ENCODE measurements at places on chromosomes 12 and 14. TPM values are rescaled to one million over a fixed set of nuclear protein-coding genes. Genes with fewer than 3 reads are reported as not detected.

GRCh38 chr12:45128637-45129036, 77.7 kb upstream of the DBX2 start:
- no peak for DNase-seq

- DNase-seq, result no peak
Measured at GRCh38 chr12:32395026-32395425, 4.3 kb upstream of the FGD4 start.

- no peak for DNase-seq
Measured at GRCh38 chr12:124031058-124031457, 58.0 kb downstream of the ZNF664 start.

ESPL1 gene
- total RNA-seq, result 8.6 TPM

DNA sequence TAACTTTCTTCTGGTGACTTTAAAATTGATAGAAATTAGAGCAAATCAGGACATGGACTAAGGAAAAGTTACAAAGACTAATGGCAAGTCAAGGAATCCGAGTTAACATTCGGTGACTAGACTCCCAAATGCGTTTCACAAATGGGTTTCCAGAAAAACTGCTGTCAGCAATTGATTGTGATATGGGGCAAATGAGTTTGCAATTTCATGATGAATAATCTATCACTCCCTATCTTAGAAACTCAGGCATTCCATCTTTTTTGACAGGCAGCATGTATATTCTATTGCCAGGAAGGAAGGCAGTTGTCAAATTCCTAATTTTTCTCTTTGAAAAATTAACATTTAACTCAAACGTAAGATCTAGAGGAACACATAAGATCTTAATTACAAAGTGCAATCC, 40.5 kb upstream of the PLXNC1 start:
- DNase-seq, result no peak

- no peak for DNase-seq
Measured at GRCh38 chr12:110750784-110751461, 8.2 kb upstream of the PPP1CC start.

WASHC4 gene
- 69.1 TPM for total RNA-seq

SMIM41 gene
- not detected for total RNA-seq

DNA sequence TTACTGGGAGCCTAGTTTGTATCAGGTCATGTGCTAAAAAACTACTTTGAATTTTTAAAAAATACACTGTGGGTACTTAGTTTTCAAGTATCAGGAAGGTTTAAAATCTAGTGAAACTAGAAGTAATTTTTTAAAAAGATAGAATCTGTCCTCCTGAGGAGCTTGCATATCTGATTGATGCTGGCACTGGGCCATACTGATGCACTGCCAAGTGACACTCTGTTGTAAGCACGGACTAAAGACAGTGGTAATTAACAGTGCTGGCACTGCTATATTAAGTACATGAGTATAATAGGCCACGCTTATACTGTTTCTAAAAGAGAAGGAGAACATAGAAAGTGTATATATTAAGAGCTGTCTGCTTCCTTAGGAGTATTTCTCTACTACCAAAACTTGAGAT, 10.0 kb upstream of the TBC1D30 start:
- DNase-seq, result no peak

DNA sequence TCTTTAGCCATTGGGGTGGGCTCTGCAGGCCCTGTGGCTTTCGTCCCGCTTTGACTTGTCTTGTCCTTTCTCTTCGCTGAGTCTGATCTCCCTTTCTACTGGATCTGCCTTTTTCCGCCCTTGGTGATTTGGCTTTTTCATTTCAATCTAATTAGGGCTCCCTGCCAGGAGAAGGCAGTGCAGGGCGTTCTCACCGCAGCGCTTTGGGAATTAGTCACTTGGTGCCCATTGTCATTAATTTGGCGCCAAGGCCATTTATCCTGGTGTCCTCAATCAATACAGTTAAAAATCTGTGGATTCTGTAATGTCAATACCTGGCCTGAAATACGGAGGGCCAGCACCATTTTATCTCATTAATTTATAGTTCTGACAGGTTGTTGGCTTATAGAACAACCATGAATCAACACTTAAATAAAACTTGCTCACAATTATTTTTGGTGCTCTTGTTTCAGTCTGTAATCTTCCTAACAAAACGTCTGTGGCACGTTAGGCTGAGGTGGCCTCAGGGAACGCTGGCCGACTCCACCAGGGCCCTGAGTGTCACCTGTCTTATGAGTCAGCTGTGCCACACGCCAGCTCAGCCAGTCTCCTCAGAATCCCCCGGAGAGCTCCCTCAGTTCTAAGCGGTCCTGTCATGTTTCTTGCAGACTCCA, 115.7 kb downstream of the BEGAIN start:
- DNase-seq, result no peak

DNA sequence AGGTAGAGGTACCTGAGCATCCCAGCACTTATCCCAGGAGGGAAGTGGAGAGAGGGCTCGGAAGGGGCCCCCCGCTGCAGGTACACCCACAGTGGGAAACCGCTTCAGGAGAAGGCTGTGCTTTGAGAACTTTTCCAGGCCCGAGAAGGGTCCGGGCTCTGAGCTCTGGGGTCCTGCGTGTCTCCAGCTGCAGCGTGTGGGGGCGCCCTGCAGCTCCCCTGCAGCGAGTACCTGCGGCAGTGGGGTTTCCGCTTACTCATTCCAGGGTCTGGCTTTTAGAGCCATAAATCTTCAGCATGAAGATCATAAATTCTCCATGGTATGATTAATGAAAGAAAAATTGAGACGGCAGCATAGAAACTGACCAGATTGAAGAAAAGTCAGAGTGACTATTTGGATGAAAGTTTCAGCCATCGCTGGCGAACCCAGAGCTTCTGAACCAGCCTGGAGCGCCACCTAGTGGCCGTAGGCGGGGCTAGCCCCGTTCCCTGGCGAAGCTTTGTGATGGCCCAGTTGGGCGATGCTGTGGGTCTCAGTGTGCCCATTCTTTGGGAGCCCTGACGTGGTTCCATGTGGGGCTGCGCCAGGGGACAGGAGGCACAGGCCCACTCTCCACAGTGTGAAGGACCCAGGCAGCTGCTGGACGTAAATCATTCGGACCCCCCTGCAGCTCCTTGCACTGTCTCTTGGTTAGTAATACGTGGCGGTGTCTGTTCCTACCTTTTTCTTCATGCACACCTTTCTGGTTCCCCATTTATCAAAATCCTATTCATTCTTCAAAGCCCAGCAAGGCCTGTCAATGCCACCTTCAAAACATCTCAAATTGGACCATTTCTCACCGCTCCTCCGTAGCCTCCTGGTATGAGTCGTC, 198.2 kb downstream of the TSPAN9 start:
- peak; percentile 94 for DNase-seq

GRCh38 chr12:122021193-122021821, 377 bp upstream of the BCL7A start:
- no peak for DNase-seq

DNA sequence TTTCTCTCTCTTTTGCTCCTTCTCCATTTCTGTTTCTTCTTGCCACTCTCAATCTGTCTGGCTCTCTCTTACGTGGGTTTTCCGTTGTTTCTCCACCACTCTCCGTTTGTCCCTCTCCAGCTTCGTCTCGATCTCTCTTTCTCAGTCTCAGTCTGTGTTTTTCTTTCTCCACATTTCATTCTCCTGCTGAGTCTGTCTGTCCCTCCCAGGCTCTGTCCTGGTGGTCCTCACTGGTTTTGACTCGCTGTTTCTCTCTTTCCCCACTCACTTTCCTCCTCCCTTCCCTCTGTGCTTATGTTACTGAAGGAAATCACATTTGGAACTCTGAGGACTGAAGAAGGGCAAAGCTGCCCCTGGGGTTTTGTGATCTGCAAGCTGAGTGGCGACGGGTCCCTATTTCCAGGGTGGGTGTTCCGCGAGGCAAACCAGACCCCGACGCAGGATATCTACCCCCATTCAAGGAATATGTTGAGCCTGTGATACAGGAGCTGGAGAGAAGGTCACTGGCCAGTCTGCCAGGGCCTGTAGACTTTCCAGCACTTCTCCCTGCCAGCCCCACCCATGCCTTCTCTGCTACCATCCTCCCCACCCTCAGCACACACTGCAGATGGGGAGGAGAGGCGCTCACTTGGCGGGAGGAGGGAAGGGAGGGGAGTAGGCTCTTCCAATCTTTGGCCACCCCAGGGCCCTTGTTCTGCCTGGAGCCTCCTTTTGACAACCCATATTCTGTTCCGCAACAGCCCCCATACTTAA, 102.7 kb upstream of the MAP1LC3B2 start:
- no peak for DNase-seq

KRT75 gene
- not detected for total RNA-seq

DNA sequence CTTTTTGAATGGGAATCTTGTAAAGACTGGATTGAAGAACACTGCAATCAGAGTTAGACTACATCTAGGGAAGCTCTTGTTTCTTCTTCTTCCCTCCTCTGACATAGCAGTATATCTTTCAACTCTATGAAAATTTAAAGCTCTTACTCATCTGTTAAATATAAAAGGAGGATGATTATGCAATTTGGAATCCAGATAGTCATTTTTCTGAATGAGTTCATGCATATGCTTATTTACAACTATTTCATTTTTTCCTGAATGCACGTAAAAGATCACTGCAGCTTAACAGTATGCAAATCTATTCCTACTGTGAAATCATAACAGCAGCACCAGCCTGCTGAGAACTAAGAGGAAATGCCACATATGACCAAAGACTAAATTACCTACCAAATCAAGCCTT, 133.5 kb upstream of the TMCC3 start:
- DNase-seq, result no peak

PTGER2 gene
- total RNA-seq, result 2.1 TPM

- DNase-seq, result no peak
Measured at GRCh38 chr14:59438195-59438647, 27.0 kb downstream of the GPR135 start.

DNA sequence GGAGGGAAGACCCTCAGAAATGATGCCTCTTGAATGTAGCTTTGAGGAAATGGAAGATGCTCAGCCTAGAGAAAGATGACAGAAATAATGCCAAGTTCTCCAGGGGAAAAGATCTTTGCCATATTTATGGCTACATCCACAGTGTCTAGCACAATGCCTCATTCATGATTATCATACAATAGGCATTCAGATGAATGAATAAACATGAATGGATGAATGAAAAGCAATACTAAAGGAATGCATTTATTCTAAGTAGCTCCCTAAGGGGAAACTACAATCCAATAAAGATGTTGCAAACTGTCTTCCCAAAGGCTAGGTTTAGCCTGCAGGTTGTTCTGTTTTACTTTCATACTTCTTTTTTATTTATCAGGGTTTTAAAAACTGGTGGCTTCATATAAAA, 12.0 kb downstream of the TMTC1 start:
- DNase-seq, result no peak

- DNase-seq, result no peak
Measured at GRCh38 chr14:73266317-73266716, 29.0 kb downstream of the PAPLN start.

DNA sequence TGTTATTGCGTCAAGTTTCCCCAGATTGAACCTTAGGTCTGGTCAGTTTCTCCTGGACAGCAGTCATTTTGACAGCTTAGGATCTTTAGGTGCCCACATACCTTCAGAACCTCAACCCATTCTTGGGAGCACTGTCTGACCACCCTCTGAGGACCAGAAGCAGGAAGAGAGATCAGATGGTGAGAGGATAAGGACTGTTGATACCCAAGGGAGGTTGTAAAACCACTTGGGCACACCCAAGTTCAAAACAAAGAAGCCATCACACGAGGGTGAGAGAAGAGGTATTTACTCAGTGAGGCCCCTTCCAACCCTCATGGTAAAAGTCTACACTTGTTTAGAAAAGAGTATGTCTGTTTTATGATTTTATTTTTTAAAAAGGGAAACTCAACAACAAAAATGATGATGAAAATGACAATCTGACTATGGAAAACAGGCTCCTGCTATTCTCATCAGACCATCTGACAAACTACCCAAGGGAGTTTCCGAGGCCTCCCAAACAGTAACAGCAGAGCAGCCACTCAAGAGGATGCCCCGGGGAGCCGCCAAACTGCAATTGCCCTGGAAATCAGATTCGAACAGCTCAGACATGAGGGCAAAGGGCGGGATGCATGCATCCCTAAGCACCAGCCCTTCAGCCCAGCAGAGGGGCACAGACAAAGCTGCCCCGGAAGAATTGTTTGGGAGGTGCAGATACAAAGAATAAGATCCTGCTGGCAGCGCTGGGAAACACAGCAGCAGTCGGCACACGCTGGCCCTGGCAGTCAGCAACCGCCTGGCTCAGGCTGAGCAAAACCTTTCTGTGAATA, 162.6 kb upstream of the PLEKHG7 start:
- DNase-seq, result no peak

GRCh38 chr14:74309125-74310022, 6.6 kb upstream of the ABCD4 start:
- DNase-seq, result no peak

GRCh38 chr12:6959058-6959804, 8.1 kb downstream of the PTPN6 start:
- no peak for DNase-seq

DNA sequence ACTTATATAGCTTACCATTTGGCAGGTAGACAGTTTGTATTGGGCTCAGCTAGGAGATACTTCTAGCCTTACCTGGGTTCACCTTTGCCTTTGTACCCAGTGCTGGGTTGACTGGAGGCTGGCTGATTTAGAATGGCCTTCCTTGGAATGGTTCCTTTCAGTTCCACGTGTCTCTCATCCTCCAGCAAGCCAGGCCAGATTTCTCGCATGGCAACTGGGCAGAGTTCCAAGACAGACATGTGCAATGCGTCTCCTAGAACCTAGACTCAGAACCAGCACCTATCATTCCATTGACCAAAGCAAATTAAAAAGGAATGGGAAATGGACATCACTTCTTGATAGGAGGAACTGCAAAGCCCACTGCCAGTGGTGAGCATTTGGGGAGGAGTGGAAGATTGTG, 79.1 kb upstream of the BDKRB2 start:
- no peak for DNase-seq

DNA sequence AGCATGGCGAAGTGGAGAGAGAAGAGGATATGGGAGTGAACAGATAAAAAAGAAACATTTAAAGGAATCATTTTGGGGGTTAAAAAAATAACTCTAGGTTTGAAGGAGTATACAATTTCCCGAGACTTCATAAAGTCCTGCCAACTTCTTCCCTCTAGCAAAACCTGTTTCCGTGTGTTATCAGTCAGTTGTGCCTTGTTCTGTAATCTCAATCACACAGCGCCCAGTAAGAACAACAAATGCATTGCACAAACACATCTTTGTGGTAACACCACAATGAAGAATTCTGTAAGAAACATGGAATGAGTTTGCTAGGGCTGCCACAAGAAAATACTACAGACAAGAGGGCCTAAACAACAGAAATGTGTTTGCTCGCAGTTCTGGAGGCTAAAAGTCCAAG, 144.7 kb upstream of the FUT8 start:
- no peak for DNase-seq

GRCh38 chr12:101946233-101946611, 68.8 kb downstream of the DRAM1 start:
- no peak for DNase-seq

- DNase-seq, result no peak
Measured at GRCh38 chr12:30978639-30979038, 52.1 kb downstream of the TSPAN11 start.

DNA sequence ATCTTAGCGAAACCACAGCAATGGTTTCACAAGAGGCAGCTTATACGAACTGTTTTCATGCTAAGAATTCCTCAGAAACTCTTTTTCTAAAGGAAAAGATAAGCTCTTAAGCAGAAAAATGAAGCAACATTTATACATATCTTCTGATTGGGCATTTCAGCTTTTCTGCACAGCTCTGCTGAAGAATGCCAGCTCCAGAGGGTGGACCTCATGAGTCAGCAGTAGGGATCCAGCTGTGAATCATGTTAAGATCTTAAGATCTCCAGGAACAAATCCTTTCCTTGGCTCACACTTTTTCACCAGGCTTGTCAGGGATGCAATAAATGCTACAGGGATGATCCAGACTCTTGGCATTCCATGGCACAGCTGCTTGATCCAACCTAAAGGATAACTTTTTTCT, 477.1 kb upstream of the CCDC196 start:
- DNase-seq, result no peak
